ENCODE measurements at places on chromosomes 2 and 18.

- DNase-seq, result no peak
These were observed 27.3 kb downstream of the RFTN2 start for GRCh38 chr2:197647961-197648690.

DNA sequence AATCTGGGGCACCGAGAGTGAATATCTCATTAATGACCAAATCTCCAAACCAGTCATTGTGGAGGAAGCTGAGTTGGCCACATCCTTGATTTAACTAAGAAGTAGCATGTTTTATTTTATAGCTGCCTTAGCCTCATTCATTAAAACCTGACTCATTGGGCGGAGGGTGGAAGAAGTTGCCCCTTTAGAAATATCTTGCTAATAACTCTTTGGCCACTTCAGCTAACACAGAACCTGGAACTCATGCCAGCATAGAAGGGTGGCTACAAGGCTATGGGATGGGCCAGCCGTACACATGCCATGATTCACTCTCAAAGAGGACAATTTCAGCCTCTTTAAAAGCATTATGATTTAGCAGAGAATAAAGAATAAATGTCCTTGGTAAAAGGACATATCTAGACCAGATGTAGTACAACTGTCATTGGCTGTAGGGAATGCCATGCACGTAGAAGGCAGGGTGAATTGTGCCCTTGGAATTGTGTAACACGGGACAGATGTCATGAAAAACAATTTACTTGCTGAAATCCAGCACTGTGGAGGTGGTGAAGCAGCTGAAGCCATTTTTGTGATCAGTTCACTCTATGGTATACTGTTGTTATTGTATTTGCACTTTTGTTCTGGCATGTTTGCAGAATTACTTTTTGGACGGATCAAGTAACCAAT lies 330.0 kb downstream of the PLCL1 start:
- DNase-seq, result no peak

DNA sequence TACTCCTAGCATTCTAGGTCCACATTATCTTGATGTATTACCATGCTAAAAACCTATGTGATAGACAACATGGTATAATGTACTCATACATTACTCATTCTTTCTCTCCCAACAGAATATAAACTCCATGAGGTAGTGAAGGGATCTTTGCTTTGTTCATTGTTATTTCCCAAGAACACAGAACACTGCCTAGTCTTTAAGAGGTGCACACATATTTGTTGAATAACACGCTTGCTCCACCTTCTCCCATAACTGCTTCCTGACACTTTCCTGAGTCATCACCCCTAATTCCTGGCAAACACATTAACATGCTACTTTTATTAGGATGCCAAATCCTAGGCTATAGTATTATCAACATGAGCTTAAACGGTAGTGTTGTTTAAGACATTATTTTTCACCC lies 41.3 kb downstream of the REV1 start:
- DNase-seq, result no peak

GRCh38 chr18:79944126-79944731 lies 7.2 kb downstream of the SLC66A2 start:
- no peak for DNase-seq

- no peak for DNase-seq
These were observed 4.6 kb downstream of the SIX2 start for GRCh38 chr2:45004562-45005191.

- no peak for DNase-seq
These were observed 40.4 kb upstream of the MAL start for GRCh38 chr2:94984964-94985575.

DNA sequence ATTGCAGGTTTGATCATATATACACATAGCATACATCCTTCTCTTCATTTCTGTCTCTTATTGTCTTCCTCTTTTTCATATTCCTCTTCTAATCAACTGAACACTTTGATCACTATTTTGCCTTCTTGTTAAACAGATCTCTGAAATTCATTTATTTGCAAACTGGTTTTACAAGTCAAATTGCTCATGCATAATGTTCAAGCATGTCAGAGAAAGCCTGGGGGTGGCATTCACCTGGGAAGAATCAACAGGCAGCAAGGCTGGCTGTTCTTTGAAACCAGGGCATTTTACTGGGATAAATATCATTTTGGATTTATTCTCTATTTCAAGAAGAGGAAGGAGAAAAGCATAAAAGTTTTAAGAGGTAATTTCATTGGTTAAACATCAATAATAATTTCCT lies 66.9 kb upstream of the LRATD1 start:
- no peak for DNase-seq

- no peak for DNase-seq
These were observed 32.5 kb downstream of the R3HDM1 start for GRCh38 chr2:135563793-135564192.

GRCh38 chr18:22601481-22601880 lies 183.8 kb upstream of the CTAGE1 start:
- no peak for DNase-seq

DNA sequence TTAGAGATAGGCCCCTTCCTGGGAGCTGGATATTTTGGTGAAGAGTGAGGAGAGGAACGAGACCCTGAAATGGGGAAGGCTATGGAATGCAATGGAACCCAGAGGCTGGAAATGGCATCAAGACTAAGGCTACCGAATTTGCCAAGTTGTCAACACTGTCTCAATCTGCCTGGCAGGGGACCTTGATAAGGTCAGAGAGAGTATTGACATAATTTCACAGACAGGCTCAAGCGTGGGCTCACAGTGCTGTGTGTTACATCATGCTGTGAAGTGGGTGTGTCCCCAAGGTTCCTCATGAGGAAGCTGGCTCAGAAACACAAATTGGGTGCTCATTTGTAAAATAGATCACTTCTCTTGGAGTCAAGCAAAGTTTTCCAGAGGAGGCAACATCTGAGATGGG lies 51.8 kb upstream of the CYRIA start:
- no peak for DNase-seq

GRCh38 chr2:231905026-231905425 lies 21.2 kb downstream of the NPPC start:
- DNase-seq, result no peak

GRCh38 chr2:105142239-105142638 lies 99.3 kb upstream of the GPR45 start:
- DNase-seq, result no peak

DNA sequence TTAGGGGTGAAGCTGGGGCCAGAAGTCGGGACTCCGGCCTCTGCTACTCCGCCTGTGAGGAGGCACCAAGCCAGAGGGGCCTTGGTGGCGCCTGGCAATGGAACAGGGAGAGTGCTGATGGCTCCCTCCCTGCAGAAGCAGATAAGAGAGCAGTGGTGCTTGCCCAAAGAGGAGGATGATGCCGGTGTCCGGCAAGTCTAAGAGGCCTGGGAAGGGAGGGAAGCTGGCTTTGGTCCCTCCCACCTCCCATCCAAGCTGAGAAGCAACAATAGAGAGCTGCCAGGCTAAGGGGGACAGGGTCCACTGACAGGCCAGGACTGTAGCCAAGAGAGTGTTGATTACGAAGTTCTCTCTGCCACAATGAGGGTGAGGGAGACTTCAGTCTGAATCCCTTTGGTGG lies 479.5 kb downstream of the TNS1 start:
- no peak for DNase-seq

DNA sequence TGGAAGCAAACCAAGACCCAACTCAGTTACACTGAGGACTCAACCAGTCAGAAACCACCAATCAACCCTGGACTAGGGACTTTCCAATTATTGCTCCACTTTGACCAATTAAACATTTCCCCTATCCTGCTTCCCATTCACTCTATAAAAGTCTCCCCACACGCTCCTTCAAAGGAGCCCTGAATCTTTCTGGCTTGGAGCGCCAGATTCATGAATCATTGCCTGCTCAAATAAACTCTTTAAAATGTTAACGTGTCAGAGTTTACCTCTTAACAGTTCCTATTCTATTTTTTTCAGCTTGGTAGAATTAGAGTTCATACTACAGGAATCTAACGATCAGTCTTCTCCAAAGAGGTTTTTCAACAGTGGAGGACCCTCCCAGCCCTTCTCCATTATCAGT lies 20.7 kb upstream of the SULT1C2 start:
- DNase-seq, result no peak

DNA sequence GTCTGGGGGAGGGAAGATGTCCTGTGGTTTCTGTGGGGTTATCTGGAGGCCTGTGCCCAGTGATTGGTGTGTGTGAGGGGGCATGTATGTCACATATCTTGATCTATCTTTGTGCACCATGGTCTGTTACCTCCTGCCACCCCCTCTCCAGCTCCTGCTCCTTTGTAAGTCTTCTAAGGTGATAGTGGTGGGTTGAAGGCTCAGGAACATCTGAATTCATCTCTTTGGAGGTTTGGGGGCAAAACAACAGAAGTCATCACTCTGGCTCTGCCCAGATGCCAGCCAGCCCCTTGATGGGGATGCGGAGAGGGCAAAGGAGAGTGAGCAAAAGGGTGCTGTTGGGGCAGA lies 2.7 kb upstream of the WNT6 start:
- no peak for DNase-seq

- DNase-seq, result no peak
These were observed 13.8 kb downstream of the FOSL2 start for GRCh38 chr2:28406276-28407096.

DNA sequence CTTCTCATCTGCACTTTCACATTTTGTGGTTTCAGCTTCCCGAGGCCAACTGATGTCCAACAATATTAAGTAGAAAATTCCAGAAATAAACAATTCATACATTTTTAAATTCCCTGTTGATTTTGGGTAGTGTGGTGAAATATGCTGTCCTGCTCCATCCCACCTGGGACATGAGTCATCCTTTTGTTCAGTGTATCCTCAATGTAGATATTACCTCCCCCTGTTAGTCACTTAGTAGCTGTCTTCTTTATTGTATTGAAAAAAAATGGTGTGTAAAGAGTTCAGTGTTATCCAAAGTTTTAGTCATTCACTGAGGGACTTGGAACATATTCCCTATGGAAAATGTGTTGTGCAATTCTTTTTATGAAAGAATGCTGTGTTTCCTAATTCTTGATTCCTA lies 348.1 kb downstream of the SOCS6 start:
- DNase-seq, result no peak

DNA sequence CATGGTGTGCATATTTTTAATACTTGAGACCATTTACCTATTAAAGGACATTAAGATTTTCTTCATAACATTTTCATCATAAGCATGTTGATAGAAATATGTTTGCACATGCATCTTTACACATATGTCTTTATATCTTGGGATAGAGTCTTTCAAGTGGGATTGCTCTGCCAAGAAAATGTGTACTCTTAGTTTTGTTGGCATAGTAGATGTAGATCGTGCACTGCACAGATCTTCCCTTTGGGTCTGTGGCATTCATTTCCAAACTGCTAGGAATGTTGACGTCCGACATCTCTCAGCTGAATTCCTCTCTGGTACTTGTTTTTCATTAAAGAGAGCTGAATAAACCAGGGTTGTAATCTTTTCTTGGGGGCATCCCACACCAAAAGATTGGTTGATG lies 183.2 kb upstream of the RPRM start:
- DNase-seq, result no peak

DNA sequence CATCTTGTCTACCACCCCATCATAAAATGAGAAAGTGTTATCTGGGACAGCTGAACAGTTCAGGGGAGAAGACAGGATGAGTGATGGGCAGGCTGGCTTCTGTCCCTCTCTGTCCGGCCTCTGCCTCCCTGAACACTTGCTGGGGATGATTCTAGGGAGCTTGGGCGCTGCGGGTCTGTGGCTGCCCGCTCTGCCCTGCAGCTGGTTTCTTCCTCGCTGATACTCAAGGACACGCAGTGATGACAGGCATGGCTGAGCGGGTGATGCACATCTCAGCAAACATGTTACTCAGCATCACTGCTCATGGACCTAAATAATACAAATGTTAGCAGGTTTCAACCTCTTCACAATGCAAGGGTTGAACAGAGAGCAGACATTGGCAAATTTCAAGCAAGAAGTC lies 161.1 kb downstream of the TMEM18 start:
- no peak for DNase-seq

- no peak for DNase-seq
These were observed 49.3 kb downstream of the SLC39A10 start for GRCh38 chr2:195706161-195706900.

DNA sequence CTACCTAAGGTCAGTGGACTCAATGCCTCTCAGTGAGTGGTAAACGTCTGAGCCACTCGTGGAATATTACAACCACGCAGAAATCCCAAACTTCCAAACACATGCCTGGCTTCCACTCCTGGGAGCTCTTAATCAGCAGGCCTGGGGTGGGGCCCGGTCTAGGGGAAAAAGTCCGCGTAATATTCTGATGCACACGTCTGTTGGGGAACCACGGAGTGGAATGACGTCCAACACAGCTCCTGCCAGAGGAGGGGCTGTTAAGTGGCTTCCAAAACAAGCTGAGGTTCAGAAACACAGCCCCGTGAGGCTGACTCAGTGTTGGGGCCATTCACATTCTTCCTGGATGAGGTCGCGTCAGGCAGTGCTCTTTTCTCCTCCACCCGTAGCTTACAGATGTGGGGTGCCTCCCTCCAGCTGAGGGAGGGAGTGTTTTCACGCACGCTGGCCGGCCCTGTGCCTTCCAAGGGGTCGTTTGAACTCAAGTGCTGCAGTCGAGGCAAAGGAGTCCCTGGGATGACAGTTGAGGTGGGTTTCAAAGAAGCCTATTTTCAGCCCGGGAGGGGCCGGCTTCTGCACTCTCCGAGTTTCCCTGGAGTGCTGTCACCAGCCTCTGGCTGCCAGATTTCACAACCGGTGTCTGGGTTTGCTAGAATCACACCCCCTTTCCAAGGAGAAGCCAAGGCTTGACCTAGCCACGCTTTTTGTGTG lies 73.1 kb downstream of the ACKR3 start:
- no peak for DNase-seq

- peak; percentile 32 for DNase-seq
These were observed 57.8 kb upstream of the NEUROD1 start for GRCh38 chr2:181738074-181738473.

GRCh38 chr18:74454279-74454751 lies 2.8 kb downstream of the DIPK1C start:
- DNase-seq, result no peak

- no peak for DNase-seq
These were observed 142.2 kb downstream of the SATB2 start for GRCh38 chr2:199315299-199316179.

DNA sequence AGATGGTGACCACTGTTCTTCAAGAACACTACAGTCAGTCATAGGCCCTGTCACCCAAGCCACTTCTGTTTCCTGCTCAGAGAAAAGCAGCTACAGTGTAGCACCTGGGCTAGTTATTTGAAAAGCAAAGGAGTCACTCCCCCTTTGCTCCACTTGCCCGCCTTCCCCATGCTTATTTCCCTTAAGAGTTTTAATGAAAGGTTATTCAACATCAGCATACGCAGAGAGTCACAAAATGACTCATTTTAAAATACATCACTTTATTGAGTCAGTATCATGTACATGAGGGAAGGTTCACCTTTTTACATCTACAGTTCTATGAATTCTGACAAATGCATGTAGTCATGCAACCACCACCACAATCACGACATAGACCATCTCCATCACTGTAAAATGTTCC lies 71.3 kb downstream of the TNFRSF11A start:
- DNase-seq, result no peak

DNA sequence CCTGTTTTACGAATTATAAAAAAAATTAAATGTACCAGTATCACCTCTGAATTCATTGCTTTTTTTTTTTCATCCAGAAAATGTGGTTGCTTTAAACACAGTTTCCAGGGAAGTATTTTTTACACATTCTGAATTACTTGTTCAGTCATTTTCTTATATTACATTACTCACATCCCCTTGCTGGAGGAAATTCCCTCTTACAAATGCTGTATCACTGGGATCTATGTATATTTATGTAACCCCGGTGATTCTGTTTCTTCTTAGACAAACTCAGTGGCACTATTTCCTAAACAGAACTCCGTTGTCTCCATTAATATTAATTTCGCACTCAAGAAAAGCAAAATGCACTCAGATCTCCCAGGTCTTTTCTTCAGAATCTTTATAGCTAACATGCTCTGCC lies 1078.5 kb upstream of the ZEB2 start:
- no peak for DNase-seq

Data from NCI-H524 (cell line).